ENCODE measurements at places on chromosomes 2 and 18. TPM values are rescaled to one million over a fixed set of nuclear protein-coding genes. Genes with fewer than 3 reads are reported as not detected.

Gene TCF7L1
- total RNA-seq: 1.4 TPM

Gene ABCG8
- total RNA-seq: not detected

Gene METTL5
- total RNA-seq: 59.1 TPM

Gene CCDC195
- not detected for total RNA-seq

Gene NEURL3
- not detected for total RNA-seq

Measured in epithelial cell of alveolus of lung (primary cell).